ENCODE measurements at places on chromosomes 2 and 18.

GRCh38 chr18:79805926-79806487, 8.3 kb downstream of the KCNG2 start:
- DNase-seq: no peak

DNA sequence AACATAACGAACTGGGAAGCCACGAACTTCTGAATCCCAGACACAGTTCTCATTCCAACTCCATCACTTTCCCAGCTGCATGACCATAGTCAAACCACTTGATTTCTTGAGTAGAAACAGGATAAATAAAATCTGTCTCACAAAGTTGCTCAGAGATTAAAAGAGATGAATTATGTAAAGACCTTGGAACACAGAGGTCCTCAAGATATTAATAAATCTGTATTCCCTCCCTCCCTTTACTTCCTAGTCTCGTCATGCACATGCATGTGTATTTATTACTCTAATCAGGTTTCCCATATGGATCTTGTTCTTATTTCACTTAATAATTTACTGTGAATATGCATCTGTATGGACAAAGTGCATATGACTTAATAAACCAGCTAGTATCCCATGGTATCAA, 21.1 kb upstream of the CSRNP3 start:
- no peak for DNase-seq

- DNase-seq: no peak
Measured at GRCh38 chr2:35114765-35115164, 1240.8 kb upstream of the CRIM1 start.

GRCh38 chr2:10498525-10499274, 50.6 kb upstream of the ODC1 start:
- no peak for DNase-seq

- no peak for DNase-seq
Measured at GRCh38 chr2:86787736-86788135, 3.0 kb downstream of the CD8A start.

- DNase-seq: no peak
Measured at GRCh38 chr2:69977906-69978482, 16.6 kb upstream of the ASPRV1 start.

DNA sequence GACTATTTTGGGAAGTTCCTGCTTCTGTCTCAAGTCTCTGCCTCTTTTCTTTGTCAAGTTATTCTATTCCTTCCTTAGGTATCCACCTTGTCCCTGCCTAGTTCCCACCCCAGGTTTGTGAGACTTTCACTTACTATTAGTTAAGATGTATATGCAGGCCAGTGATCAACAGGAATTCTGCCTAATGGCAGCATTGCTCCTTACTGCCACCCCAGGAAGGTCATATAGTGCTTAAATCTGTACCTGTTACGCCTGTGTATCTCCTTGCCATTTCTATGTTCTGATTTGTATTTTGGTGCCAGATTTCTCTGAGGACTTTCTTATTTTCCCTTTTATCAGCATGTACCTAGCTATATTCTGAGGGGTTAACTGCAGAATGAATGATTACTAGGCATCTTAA, 746.0 kb upstream of the TMEFF2 start:
- peak; percentile 69 for DNase-seq

Measured in NCI-H2171 treated with DMSO at 0.1 percent for 48 hours (cell line).